ENCODE measurements at places on chromosomes 3 and 15.

GRCh38 chr3:31364711-31365110, 168.0 kb upstream of the STT3B start:
- no peak overlapping the region for H3K27ac ChIP-seq
- H3K27me3 ChIP-seq: no peaks in the 10 kb centered on the region
- no peaks in the 10 kb centered on the region for H3K36me3 ChIP-seq
- no peak overlapping the region for H3K4me3 ChIP-seq
- DNase-seq: no peak

DNA sequence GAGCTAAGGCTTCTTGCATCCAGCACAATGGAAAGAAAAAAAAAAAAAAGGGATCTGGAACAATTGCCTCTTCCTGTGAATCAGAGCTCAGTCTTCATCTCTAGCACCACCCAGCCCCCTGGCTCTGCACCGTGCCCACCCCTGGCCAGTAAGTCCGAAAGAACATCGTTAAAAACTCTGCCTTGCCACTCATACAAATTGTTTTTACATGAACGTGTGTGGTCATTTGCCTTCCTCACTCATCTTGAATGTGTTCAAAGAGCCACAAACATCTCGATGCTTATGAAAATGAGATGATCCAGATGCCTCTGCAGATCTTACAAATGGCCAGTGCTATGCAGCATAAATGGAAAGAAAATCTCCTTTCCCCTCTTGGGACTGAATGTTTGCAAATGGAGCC, 400.0 kb upstream of the PPP2R3A start:
- H3K27ac ChIP-seq: no peak overlapping the region
- H3K4me3 ChIP-seq: no peak overlapping the region
- peaks cover 77% of the 10 kb centered on the region for H3K27me3 ChIP-seq
- H3K36me3 ChIP-seq: no peaks in the 10 kb centered on the region
- H3K4me1 ChIP-seq: no peaks in the 10 kb centered on the region

DNA sequence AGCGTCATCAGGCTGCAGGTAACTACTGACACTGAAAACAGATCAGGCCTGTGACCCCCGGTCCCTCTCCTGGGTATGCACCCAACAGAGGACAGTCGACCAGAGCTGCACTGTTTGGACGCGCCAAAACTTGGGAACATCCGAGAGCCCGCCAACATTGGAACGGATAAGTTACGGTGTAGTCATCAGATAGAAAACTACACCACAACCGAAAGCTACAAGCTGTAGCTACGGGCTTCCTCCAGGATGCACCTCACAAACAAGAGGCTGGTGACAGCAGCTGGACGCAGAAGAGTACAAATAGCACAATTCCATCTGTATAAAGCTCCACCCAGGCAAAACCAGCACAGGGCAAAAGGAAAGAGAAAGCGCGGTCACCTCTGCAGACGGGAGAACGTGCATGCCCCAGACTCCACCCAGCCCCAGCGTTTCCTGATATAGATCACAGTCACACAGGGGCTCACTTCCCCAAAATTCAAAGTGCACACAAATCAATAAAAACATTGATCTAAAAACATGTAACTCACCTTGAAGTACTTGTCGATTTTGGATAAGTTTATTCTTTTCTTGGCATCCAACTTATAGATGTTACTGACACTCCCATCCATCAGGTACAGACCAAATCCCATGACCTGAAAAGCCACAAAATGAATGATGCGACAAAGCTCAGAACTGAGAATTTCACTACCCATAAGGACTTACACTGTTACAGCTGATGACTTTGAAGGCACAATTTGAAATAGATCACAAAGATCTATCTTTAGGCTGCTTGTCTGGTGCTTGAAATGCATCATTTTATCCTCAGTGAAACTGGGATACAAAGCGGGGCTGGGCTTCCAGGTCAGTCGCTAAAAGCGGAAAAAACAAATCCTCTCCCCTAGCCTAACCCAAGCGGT, 43.3 kb downstream of the CYFIP1 start:
- no peaks in the 10 kb centered on the region for H3K27me3 ChIP-seq
- no peak overlapping the region for H3K4me3 ChIP-seq
- no peak overlapping the region for H3K27ac ChIP-seq
- H3K4me1 ChIP-seq: no peaks in the 10 kb centered on the region
- DNase-seq: no peak

GRCh38 chr15:74316141-74316540, 51.3 kb downstream of the CYP11A1 start:
- no peak overlapping the region for H3K4me3 ChIP-seq
- peaks cover 60% of the 10 kb centered on the region for H3K27me3 ChIP-seq
- DNase-seq: no peak
- H3K27ac ChIP-seq: no peak overlapping the region

GRCh38 chr3:71906976-71907375, 122.0 kb upstream of the PROK2 start:
- no peak for DNase-seq
- H3K27me3 ChIP-seq: peaks cover 59% of the 10 kb centered on the region
- H3K27ac ChIP-seq: no peak overlapping the region

GRCh38 chr15:96992817-96993216, 662.3 kb downstream of the NR2F2 start:
- H3K4me1 ChIP-seq: no peaks in the 10 kb centered on the region
- H3K27me3 ChIP-seq: no peaks in the 10 kb centered on the region
- no peak overlapping the region for H3K4me3 ChIP-seq
- no peaks in the 10 kb centered on the region for H3K36me3 ChIP-seq

GRCh38 chr3:195099951-195100785, 170.8 kb downstream of the XXYLT1 start:
- peaks cover 25% of the 10 kb centered on the region for H3K4me1 ChIP-seq
- no peak overlapping the region for H3K27ac ChIP-seq
- H3K4me3 ChIP-seq: no peak overlapping the region

DNA sequence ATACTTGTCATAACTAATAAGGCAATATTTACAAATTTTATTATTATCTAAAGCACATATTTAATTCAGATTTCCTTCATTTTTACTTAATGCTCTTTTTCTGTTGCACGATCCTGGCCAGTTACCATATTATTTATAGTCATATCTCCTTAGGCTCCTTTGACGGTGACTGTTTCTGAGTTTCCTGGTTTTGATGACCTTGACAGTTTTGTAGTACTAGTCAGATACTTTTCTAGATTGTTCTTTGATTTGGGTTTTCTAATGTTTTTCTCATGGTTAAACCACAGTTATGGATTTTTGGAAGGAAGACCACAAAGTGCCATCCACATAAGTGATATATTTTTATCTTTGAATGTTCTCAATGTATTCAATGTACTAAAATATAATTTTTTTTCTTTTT, 171.0 kb upstream of the NANOGP8 start:
- no peaks in the 10 kb centered on the region for H3K27me3 ChIP-seq
- H3K4me3 ChIP-seq: no peak overlapping the region
- DNase-seq: no peak
- H3K4me1 ChIP-seq: peaks cover 5% of the 10 kb centered on the region
- no peak overlapping the region for H3K27ac ChIP-seq
- no peaks in the 10 kb centered on the region for H3K36me3 ChIP-seq

- H3K4me3 ChIP-seq: peak overlapping the region; percentile 88
- peak; percentile 86 for DNase-seq
- H3K4me1 ChIP-seq: peaks cover 69% of the 10 kb centered on the region
- peak overlapping the region; percentile 99 for H3K27ac ChIP-seq
These were observed 2.4 kb downstream of the CSRNP1 start for GRCh38 chr3:39150803-39151631.

DNA sequence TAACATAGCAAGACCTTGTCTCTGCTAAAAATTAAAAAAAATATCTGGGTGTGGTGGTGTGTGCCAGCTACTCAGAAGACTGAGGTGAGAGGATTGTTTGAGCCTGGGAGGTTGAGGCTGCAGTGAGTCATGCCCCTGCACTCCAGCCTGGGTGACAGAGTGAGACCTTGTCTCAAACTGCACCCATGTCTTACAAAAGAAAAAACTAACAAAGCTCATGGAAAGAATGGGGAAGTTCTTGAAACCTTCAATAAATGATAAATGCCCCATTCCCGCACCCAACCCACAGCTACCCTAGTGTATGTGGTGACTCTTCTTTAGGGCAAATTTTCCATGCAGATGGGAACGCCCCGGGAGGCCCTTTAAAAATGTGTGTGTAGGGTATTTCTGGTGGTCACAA, 28.3 kb downstream of the RPLP1 start:
- no peak overlapping the region for H3K27ac ChIP-seq
- DNase-seq: peak; percentile 78
- H3K4me3 ChIP-seq: no peak overlapping the region
- H3K27me3 ChIP-seq: no peaks in the 10 kb centered on the region

GRCh38 chr3:138124188-138124587, 8.0 kb downstream of the A4GNT start:
- no peaks in the 10 kb centered on the region for H3K27me3 ChIP-seq
- H3K36me3 ChIP-seq: no peaks in the 10 kb centered on the region
- no peak overlapping the region for H3K27ac ChIP-seq
- DNase-seq: no peak
- no peak overlapping the region for H3K4me3 ChIP-seq

Measured in Calu3 (cell line).